ENCODE measurements at places on chromosomes 5 and 9.

DNA sequence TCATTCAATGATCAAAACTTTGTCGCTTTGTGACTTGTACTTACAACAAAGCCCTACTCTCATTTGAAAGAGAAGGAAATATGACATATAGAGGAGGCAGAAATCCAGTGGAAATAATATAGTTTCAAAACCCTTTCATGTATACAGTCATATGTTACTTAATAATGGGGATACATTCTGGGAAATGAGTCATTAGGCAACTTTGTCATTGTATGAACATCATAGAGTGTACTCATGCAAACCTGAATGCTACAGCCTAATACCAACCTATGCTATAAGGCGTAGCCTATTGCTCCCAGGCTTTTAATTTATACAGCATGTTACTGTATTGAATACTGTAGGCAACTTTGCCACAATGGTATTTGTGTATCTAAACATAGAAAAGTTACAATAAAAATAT is 69.0 kb upstream of the SMC2 start:
- no peak overlapping the region for H3K4me3 ChIP-seq
- no peaks in the 10 kb centered on the region for H3K27me3 ChIP-seq
- no peak for DNase-seq
- no peaks in the 10 kb centered on the region for H3K4me1 ChIP-seq
- H3K36me3 ChIP-seq = no peaks in the 10 kb centered on the region

DNA sequence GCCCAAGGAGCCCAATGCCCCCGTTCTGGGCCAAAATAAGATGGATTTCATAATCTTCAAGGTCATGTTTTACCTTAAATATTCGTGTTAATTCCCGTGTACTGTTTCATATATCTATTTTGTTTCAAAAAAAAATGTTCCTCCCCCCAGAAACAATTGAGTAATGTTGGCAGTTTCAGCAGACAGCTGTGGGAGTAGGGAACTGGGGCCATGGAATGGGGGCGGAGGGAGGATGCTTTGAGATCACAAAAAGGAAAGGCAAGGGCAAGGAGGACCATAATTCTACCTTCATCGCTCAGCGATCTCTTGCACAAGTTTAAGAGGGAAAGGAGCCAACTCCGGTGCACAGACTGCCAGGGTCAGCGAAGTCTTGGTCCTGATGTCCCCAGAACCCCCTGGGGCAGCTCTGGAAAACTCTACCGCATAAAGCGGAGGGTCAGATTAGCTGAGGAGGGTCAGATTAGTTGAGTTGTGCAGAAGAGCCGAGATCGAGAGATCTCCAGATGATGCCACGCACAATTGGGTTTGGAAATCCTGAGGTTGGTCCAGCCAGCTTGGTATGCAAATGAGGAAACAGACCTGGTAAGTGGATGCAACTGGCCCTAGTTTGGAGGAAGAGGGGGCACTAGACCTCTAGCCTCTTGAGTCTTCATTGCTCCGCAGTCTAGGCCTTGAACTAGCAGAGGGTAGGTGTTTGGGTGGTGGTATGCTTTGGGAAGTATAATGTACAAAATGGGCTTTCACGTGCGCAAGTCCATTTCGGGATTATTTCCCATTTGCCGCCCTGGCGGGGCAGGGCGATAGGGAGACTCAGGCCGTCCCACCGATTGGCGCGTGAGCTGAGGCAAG is 24.0 kb downstream of the CDKN2A start:
- H3K27me3 ChIP-seq = peaks cover 100% of the 10 kb centered on the region
- H3K36me3 ChIP-seq = no peaks in the 10 kb centered on the region
- DNase-seq = peak; percentile 44

- no peaks in the 10 kb centered on the region for H3K36me3 ChIP-seq
- no peak for DNase-seq
- peaks cover 61% of the 10 kb centered on the region for H3K27me3 ChIP-seq
- H3K27ac ChIP-seq = no peak overlapping the region
- H3K4me3 ChIP-seq = no peak overlapping the region
These were observed 27.6 kb downstream of the GLRA1 start for GRCh38 chr5:151897020-151897552.

DNA sequence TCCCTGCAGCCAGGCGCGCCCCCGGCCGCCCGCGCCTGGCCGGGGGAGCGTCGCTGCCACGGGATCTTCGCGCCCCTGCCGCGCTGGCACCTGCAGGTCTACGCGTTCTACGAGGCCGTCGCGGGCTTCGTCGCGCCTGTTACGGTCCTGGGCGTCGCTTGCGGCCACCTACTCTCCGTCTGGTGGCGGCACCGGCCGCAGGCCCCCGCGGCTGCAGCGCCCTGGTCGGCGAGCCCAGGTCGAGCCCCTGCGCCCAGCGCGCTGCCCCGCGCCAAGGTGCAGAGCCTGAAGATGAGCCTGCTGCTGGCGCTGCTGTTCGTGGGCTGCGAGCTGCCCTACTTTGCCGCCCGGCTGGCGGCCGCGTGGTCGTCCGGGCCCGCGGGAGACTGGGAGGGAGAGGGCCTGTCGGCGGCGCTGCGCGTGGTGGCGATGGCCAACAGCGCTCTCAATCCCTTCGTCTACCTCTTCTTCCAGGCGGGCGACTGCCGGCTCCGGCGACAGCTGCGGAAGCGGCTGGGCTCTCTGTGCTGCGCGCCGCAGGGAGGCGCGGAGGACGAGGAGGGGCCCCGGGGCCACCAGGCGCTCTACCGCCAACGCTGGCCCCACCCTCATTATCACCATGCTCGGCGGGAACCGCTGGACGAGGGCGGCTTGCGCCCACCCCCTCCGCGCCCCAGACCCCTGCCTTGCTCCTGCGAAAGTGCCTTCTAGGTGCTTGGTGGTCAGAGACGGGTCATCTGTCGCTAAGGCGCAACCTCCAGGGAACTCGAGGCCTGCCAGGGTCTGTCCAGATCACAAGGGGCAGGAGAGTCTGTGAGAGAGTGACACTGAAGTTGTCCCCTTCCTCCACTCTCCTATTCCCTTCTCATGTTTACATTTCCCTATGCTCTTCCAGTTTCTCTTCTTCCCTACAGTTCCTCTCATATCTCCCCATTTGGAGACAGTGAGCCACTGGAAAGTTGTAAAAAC is 1.3 kb downstream of the GPR150 start:
- no peak overlapping the region for H3K27ac ChIP-seq
- H3K4me3 ChIP-seq = peak overlapping the region; percentile 62
- H3K27me3 ChIP-seq = peaks cover 65% of the 10 kb centered on the region
